Central memory CD4-positive, alpha-beta T cell (primary cell): ENCODE measurements at places on chromosomes 12 and 14.

GRCh38 chr12:12612358-12612757 is 682 bp downstream of the CREBL2 start:
- DNase-seq: peak; percentile 35

DNA sequence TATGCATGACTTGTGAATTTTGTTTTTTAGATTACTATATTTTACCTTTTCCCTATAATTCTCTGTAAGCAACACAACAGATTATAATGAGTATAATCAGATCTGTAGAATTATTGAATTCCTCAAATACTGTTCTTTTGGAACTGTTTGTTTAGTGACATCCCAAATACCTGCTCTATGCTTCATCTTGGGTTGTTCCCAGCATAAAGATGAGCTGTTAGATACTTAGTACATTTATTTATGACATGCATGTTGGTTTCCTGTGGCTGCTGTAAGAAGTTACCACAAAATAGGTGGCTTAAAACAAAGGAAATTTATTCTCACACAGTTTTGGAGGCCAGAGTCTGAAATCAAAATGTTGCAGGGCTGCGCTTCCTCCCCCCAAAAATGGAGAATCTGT is 78.4 kb downstream of the PTPRR start:
- no peak for DNase-seq

GRCh38 chr14:31253746-31254471 is 46.3 kb upstream of the HECTD1 start:
- no peak for DNase-seq

DNA sequence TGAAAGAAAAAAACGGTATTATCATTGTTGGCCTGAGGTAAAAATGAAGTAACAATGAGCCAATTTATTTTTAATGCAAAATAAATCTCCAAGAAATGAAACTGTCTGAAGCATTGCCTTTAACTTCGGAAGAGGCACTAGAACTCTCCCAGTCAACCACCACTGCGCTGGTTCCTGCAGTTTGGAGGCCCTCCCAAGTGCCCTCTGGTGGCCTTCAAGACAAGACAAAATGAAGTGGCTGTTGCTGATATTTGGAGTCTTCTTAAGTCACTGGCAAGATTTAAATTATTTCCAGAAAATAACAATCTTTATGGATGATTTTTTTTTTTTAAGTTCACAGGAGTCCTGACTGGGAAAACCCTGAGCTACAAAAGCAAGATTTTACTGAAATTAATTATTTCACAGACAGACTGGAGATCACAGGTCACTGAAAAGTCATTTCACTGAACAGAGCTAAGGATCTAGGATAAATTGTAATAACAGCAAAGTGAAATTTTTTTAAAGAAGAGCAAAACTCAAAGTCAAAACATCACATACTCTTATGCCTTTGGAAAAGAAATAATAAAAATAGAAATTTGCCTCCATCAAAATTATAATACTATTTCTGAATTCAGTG is 58.2 kb downstream of the DICER1 start:
- peak; percentile 21 for DNase-seq

- DNase-seq: no peak
Observed at GRCh38 chr12:15543347-15543746, 221.0 kb downstream of the PTPRO start.

- no peak for DNase-seq
Observed at GRCh38 chr14:99100497-99101270, 171.3 kb downstream of the BCL11B start.

DNA sequence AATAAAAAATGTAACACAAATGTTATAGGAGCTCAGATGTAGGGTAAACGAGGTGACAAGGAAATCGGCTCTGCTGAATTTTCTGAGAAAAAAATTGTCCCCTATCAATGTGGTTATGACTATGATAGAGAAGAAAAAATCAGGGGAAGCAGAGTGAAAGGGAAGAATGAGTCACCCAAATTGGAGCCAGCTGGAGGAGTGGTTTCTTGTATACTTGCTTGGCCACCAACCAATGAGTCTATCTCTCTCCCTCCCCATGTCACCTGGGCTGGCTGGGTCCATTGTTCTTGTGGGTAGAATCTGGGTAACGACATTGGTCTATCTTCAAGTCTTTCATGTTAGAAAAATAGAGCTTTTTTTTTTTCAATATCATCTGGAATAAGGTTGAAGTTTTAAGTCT is 196.6 kb upstream of the FLRT2 start:
- no peak for DNase-seq

DNA sequence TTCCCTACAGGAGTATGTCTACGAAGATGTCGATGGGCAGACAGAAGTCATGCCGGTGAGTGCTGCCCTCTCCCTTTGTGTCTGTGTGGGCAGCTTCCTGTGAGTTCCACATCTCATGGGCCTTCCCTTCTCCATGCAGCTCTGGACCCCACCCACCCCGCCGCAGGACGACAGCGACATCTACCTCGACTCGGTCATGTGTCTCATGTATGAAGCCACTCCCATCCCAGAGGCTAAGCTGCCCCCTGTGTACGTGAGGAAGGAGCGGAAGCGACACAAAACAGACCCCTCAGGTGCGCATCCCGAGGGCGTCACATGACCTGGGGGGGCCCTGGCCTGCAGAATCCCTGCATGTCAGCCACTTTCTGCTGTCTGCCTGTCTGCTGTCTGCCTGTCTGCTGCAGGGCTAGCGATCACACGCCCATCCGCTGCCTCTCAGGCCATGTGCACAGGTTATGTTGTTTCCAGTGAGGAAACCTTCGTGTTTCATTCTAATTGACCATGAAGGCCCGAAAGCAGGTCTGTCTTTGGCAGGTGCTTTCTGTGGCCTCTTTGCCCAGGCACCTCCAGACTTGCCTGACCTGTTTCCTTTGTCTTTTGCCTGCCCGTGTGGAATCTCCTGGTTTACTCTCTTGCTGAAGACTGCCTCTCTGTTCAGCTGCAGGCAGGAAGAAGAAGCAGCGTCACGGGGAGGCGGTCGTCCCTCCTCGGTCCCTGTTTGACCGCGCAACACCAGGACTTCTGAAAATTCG is 95.1 kb downstream of the EP400 start:
- DNase-seq: no peak

DNA sequence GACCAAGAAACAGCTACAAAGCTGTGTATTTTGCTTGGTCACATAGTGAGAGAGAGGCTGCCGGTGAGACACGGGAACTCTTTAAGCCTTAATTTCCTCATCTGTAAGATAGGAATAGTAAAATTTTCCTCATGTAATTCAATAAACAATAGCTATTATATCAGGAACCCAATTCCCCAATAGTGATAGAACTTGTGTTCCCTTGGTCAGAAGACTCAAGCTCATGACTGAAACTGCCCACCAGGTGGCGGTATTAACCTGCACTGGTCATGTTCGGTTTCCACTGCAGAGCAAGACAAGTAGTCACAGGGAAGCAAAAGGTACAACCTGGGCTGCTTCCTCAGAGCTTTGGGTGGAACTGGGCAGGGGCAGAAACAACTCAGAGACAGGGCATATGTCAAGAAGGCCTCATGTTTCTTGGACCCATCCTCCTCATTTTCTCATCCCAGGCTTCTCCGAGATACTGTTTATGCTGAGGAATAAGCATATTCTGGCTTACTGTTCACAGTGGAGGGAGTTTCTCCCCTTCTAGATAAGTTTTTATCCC is 4.2 kb upstream of the AJUBA start:
- peak; percentile 79 for DNase-seq

- peak; percentile 82 for DNase-seq
Observed at GRCh38 chr12:75480469-75480949, at the start of gene GLIPR1. GLIPR1 (plus strand) TSS chr12:75480755; CDS start chr12:75480881, 126 bp downstream.

GRCh38 chr14:65210822-65211182 is 108.5 kb upstream of the MAX start:
- DNase-seq: no peak

DNA sequence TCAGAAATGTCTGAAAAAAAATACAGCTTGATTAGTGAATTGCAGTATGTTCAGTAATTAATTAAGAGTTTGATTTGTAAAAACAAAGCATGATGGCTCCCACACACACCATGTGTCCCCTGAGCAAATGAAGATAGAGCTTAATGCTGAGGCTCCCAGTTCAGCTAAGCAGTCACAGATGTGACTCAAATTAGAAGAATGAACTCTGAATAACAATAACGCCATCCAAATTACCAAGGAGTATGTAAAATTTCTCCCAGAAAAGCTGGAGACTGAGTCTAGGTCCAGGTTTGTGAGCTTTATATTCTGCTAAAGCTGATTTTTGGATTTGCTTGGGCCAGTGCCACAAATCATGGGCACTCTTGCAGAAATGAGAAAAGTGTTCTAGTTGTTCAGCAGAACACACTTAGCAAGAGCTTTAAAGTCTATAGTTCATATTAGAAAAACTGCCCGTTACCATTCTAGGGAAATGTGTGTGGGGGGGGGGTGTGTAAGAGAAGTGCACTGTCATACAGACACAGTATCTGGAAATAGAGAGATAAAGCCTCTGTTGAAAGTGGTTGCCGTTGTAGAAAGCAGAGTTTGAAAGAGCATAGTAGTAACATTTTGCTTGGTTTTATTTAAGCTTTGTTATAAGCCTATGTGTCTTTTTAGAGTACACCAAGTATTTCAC is 253.1 kb downstream of the BCAT1 start:
- no peak for DNase-seq

DNA sequence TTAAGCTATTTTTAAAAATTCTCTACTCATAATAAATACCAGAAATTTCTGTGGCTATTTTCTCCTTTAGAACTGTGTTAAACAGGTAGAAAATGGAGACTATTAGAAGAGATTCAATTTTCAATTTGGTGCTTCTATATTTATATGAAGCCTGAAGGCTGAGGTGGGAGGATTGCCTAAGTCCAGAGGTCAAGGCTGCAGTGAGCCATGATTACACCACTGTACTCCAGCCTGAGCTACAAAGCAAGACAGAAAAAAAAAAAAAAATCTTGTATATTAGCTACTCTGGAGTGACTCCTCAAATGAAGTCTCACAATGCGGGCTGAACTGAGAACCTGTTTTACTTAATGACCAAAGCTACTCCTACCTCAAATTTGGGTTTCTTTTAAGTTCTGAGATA is 9.8 kb upstream of the DPF3 start:
- DNase-seq: no peak

DNA sequence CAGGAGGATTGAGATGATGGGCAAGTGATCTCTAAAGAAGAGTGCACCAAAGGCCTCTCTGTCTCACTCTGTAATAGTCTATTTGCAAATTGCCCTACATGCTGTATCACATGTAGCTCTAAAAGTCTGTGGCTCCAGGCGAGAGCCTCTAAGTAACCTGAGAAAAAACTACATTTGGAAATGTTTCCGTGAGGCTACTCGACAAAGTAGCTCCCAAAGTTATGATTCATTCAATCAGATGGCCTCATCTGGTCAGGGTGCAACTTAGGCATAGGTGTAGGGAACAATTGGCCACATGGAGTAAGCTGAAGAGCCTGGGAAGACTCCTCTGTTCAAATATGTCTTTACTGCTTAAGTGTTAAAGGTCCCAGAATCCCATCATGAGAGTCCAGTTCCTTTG is 155.4 kb upstream of the PLEKHG7 start:
- DNase-seq: no peak

- DNase-seq: no peak
Observed at GRCh38 chr12:123991372-123991951, 18.4 kb downstream of the ZNF664 start.

GRCh38 chr14:70981000-70981952 is 74.0 kb downstream of the PCNX1 start:
- DNase-seq: no peak

DNA sequence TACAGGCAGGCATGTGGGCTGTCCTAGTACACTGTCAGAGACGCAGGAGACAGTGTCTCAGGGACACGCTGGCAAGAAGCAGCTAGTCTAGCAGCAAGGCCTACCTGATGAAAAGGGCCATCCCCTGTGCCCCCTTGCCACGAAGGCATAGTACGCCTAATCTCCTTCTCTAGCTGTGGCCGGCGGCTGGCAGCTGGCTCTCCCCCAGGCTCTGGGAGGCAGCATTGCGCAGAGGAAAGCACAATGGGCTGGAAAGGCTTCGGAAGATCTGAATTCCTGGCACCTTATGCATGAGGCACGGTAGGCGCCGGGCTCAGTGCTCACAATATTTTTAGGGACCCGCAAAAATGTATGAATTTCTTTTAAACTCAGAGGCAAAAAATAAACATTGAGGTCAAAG is 16.0 kb upstream of the PLEKHH1 start:
- DNase-seq: no peak

GRCh38 chr12:83322809-83323208 is 636.1 kb downstream of the TMTC2 start:
- DNase-seq: no peak

DNA sequence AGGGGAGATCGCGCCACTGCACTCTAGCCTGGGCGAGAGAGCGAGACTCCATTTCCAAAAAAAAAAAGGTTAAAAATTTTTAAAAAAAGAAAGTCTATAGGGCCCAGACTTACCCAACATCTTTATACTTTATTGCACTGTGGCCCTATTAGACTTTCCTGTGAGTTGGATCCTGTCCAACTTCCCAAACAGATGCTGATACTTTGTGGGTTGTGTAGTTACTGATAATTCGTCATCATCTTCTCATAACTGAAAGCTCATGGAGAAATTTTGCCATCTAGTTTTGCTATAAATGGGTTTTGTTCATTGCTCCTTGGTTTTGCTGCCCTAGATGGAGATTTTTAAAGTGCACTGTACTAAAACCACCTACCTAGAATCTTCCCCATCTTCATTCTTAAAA is 31.1 kb downstream of the APOBEC1 start:
- DNase-seq: no peak
